Activated B cell treated with CpG ODN at 0.5 μM for 24 hours (primary cell): ENCODE measurements at places on chromosomes 2 and 18. TPM values are rescaled to one million over a fixed set of nuclear protein-coding genes. Genes with fewer than 3 reads are reported as not detected.

DNA sequence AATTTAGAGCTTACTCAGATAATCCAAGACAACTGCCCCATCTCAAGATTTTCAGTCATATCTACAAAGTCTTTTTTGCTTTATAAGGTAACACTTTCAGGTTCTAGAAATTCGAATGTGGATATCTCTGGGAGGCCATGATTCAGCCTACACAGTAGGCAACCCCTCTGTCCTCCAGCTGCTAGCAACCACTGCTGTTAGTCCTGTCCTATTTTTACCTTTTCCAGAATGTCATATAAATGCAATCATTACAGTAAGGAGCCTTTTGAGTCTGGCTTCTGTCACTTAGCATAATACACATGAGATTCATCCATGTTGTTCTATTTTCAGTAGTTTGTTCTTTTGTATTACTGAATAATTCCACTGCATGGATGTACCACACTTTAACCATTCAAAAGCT lies 28.5 kb upstream of the MARCHF7 start:
- H3K27ac ChIP-seq: no peak overlapping the region
- no peaks in the 10 kb centered on the region for H3K27me3 ChIP-seq
- H3K36me3 ChIP-seq: no peaks in the 10 kb centered on the region
- DNase-seq: no peak
- H3K4me1 ChIP-seq: no peaks in the 10 kb centered on the region

DNA sequence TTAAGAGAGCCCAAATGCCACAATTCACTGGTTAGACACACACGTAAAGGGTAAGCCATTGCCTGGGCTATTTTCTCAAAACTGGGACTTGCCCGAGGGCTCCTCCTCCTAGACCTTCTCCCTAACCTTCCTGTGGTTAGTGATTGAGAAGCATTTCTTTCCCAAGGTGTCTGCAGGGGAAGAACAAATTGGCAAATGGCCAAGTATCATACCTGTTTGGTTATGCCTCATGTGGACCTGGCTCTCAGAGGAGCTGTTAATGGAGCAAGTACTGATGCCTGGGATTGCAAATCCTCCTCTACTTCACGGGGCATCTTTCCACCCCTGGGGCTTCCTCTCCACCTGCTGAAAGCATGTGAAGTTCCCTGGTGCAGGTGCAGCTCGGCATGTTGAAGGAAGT lies 187.5 kb upstream of the CYRIA start:
- DNase-seq: no peak
- no peak overlapping the region for H3K4me3 ChIP-seq
- H3K27ac ChIP-seq: no peak overlapping the region
- H3K36me3 ChIP-seq: no peaks in the 10 kb centered on the region
- H3K4me1 ChIP-seq: no peaks in the 10 kb centered on the region

- no peaks in the 10 kb centered on the region for H3K36me3 ChIP-seq
- H3K4me1 ChIP-seq: no peaks in the 10 kb centered on the region
- H3K27me3 ChIP-seq: peaks cover 3% of the 10 kb centered on the region
- H3K27ac ChIP-seq: no peak overlapping the region
- no peak for DNase-seq
Measured at GRCh38 chr2:156164091-156164720, 168.3 kb downstream of the NR4A2 start.

The LCLAT1 gene
- 20.1 and 25.9 TPM in 2 replicates for total RNA-seq

DNA sequence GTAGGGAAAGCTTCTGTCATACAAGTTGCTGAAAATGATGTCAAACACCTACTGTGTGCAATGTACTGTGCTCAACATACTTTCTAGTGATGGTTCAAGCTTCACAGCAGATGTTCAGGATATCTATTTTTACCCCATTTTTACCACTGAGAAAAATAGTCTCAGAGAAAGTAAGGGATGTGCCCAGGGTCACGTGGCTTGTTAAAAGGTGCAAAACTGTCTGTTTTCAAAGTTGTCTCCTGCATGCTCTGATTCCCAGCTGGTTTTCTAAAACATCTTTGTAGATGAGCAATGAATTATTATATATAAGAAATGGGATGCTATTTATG lies 145.5 kb upstream of the LHCGR start:
- H3K27me3 ChIP-seq: peaks cover 3% of the 10 kb centered on the region
- DNase-seq: no peak
- no peaks in the 10 kb centered on the region for H3K4me1 ChIP-seq
- no peak overlapping the region for H3K4me3 ChIP-seq

- peak overlapping the region; percentile 98 for H3K27ac ChIP-seq
- no peaks in the 10 kb centered on the region for H3K27me3 ChIP-seq
- H3K36me3 ChIP-seq: peaks cover 10% of the 10 kb centered on the region
Measured at GRCh38 chr2:197215748-197216360, 94.7 kb downstream of the ANKRD44 start.

The PPIL3 gene
- total RNA-seq: 43.5 and 52.5 TPM in 2 replicates

DNA sequence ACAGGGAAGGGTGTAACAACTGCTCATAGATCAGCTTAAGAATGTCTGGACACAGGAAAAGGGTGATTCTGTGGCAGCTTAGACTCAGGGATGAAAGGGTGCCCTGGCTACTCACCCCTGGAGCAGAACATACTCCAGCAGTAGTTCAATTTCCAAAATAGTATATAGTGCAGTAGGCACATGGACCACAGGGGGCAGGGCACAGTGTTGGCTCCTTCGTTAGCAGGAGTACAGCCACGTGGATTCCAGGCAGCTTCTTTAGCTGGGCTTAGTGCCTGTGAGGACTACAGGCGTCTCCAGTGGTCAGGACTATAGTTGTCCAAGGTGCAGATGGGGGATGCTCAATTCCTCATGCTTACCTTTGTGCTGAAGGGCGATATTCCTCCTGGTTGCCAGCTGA lies 277.5 kb upstream of the DDX18 start:
- H3K4me1 ChIP-seq: no peaks in the 10 kb centered on the region
- H3K27me3 ChIP-seq: no peaks in the 10 kb centered on the region
- H3K4me3 ChIP-seq: no peak overlapping the region
- H3K27ac ChIP-seq: no peak overlapping the region
- no peaks in the 10 kb centered on the region for H3K36me3 ChIP-seq

The SPHKAP gene
- total RNA-seq: not detected in 2 replicates

The LYG2 gene
- not detected in 2 replicates for total RNA-seq

The MAL gene
- not detected in 2 replicates for total RNA-seq

The BOLL gene
- total RNA-seq: not detected in 2 replicates

- H3K36me3 ChIP-seq: no peaks in the 10 kb centered on the region
- peaks cover 7% of the 10 kb centered on the region for H3K27me3 ChIP-seq
- no peak overlapping the region for H3K4me3 ChIP-seq
- no peak overlapping the region for H3K27ac ChIP-seq
Measured at GRCh38 chr18:65754121-65754520, 3.3 kb downstream of the CDH7 start.

DNA sequence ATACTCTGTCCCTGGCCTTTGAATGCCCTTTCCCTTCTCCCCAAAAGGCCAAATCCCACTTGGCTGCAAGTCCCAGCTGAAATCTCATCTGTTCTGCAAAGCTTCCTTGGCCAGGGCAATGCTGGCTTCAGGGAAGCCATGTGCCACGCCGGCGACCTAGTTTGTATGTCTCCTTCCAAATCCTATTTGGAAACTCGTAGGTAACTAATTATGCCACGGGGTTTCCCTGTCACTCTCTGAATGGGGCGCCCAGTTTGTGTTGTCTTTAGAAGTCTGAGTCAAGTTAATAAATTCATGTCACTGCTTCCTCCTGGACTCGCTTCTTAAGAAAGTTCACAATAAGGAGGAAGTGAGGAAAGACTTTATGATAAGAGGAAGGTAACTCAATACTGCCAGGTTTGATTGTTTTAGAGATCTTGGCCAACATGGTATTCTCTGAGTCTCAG lies 19.1 kb downstream of the FHL2 start:
- no peaks in the 10 kb centered on the region for H3K4me1 ChIP-seq
- no peak overlapping the region for H3K27ac ChIP-seq
- peaks cover 3% of the 10 kb centered on the region for H3K27me3 ChIP-seq
- H3K36me3 ChIP-seq: no peaks in the 10 kb centered on the region
- no peak overlapping the region for H3K4me3 ChIP-seq
- DNase-seq: no peak

The ZNF892 gene
- total RNA-seq: 4.0 and 4.3 TPM in 2 replicates

The KIF1A gene
- total RNA-seq: not detected in 2 replicates

GRCh38 chr18:28692337-28692736 lies 515.4 kb upstream of the CDH2 start:
- no peaks in the 10 kb centered on the region for H3K27me3 ChIP-seq
- no peaks in the 10 kb centered on the region for H3K36me3 ChIP-seq

DNA sequence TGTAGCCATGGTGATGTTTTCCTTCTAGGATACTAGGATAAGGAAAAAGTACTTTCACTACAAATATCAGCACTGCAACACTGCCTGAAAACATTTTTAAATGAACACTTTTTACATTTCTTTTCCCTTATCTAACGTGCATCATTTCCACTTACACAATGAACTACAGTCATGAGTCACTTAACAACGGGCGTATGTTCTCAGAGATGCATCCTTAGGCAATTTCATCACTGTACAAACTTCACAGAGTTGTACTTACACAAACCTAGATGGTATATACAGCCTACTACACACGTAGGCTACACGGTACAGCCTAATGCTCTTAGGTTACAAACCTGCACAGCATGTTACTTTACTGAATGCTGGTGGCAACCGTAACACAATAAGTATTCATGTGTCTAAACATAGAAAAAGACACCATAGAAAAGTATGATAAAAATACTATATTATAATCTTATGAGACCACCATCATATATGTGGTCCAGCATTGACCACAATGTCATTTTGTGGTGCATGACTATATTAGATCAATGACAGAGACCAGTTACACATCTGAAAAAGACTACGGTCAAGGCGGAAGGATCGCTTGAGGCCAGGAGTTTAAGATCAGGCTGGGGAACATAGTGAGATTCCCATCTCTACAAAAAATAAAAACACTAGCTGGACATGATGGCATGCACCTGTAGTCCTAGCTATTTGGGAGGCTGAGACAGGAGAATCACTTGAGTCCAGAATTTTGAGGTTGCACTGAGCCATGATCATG lies 39.8 kb downstream of the WDR33 start:
- no peaks in the 10 kb centered on the region for H3K27me3 ChIP-seq
- no peak for DNase-seq
- H3K36me3 ChIP-seq: peaks cover 39% of the 10 kb centered on the region
- no peak overlapping the region for H3K27ac ChIP-seq
- H3K4me1 ChIP-seq: peaks cover 27% of the 10 kb centered on the region
- H3K4me3 ChIP-seq: no peak overlapping the region

GRCh38 chr2:230179907-230180306 lies 39.9 kb downstream of the SP110 start:
- no peaks in the 10 kb centered on the region for H3K27me3 ChIP-seq
- no peak overlapping the region for H3K27ac ChIP-seq
- no peak overlapping the region for H3K4me3 ChIP-seq
- H3K4me1 ChIP-seq: no peaks in the 10 kb centered on the region
- no peak for DNase-seq

- H3K36me3 ChIP-seq: no peaks in the 10 kb centered on the region
- no peak overlapping the region for H3K4me3 ChIP-seq
- H3K4me1 ChIP-seq: no peaks in the 10 kb centered on the region
- no peak overlapping the region for H3K27ac ChIP-seq
- no peaks in the 10 kb centered on the region for H3K27me3 ChIP-seq
Measured at GRCh38 chr18:76051396-76052226, 443.4 kb downstream of the ZNF516 start.

The SOCS6 gene
- 1.1 and 1.6 TPM in 2 replicates for total RNA-seq

The SERPINB12 gene
- total RNA-seq: not detected in 2 replicates

- no peaks in the 10 kb centered on the region for H3K4me1 ChIP-seq
- no peak overlapping the region for H3K4me3 ChIP-seq
- H3K27ac ChIP-seq: no peak overlapping the region
- DNase-seq: no peak
Measured at GRCh38 chr2:79596403-79596802, 83.6 kb downstream of the CTNNA2 start.

The TEX44 gene
- total RNA-seq: not detected in 2 replicates
